ENCODE measurements at places on chromosomes 6 and 20. TPM values are rescaled to one million over a fixed set of nuclear protein-coding genes. Genes with fewer than 3 reads are reported as not detected.

ENPP5 gene
- 2.5 TPM for total RNA-seq

TRERF1 gene
- total RNA-seq, result 4.1 TPM

FERMT1 gene
- total RNA-seq, result 3.3 TPM

DNA sequence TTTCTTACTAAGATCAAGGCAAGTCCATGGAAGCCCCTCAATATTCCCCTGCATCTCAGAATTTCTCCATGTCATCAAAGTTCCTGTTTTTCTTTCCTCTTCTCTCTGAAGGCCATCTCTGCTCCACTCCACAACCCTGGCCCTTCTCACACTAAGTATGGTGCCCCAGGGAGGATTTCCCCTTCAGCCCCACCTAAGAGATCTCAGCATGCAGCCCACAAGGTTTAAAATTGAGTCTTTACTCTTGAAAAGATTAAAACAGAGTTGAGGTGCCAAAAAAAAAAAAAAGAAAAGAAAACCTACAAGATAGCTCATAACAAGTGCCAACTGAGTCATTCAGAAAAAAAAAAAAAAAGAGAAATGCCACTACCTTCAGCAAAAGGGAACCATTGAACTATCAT, 36.5 kb upstream of the TNFAIP3 start:
- H3K27me3 ChIP-seq, result no peaks in the 10 kb centered on the region
- no peak overlapping the region for H3K27ac ChIP-seq
- no peaks in the 10 kb centered on the region for H3K36me3 ChIP-seq
- peaks cover 4% of the 10 kb centered on the region for H3K4me1 ChIP-seq
- DNase-seq, result peak; percentile 58

DNA sequence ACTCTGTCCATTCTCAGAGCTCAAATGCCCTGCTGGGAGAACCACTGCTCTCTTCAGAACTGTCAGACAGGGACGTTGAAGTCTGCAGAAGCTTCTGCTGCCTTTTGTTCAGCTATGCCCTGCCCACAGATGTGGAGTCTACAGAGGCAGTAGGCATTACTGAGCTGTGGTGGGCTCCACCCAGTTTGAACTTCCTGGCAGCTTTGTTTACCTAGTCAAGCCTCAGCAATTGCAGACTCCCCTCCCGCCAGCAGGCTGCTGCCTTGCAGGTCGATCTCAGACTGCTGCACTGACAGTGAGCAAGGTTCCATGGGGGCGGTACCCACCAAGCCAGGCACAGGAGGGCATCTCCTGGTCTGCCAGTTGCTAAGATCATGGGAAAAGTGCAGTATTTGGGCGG, 21.8 kb upstream of the UFL1 start:
- H3K27me3 ChIP-seq, result no peaks in the 10 kb centered on the region
- H3K4me1 ChIP-seq, result no peaks in the 10 kb centered on the region
- H3K36me3 ChIP-seq, result no peaks in the 10 kb centered on the region
- no peak for DNase-seq

DNA sequence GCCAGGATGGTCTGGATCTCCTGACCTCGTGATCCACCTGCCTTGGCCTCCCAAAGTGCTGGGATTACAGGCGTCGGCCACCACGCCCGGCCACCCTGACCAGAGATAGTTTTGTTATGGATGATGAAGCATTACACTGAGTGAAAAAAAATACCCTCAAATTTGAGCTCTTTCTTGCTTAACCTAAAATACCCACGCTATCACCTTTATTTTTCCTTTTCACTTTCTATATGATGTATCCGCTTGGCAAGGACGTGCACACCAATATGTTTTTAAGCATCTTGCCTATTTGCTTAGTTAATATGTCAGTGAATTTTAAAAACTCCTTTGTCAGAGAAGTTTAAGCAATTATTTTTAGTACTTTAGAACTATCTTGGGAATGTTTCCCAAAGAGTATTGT, 150.4 kb downstream of the INSM1 start:
- no peaks in the 10 kb centered on the region for H3K36me3 ChIP-seq
- no peak for DNase-seq
- H3K27me3 ChIP-seq, result no peaks in the 10 kb centered on the region
- H3K4me1 ChIP-seq, result no peaks in the 10 kb centered on the region
- no peak overlapping the region for H3K27ac ChIP-seq

- peaks cover 2% of the 10 kb centered on the region for H3K27me3 ChIP-seq
- no peak overlapping the region for H3K4me3 ChIP-seq
- no peaks in the 10 kb centered on the region for H3K36me3 ChIP-seq
- DNase-seq, result no peak
Observed at GRCh38 chr6:154998855-154999254, 3.7 kb downstream of the TIAM2 start.

- DNase-seq, result no peak
- H3K27me3 ChIP-seq, result no peaks in the 10 kb centered on the region
- H3K27ac ChIP-seq, result no peak overlapping the region
Observed at GRCh38 chr6:150886155-150886554, 20.7 kb downstream of the MTHFD1L start.

GRCh38 chr6:123022975-123023374, 26.9 kb downstream of the CLVS2 start:
- H3K27me3 ChIP-seq, result no peaks in the 10 kb centered on the region
- H3K27ac ChIP-seq, result no peak overlapping the region
- no peaks in the 10 kb centered on the region for H3K36me3 ChIP-seq
- no peak overlapping the region for H3K4me3 ChIP-seq
- no peaks in the 10 kb centered on the region for H3K4me1 ChIP-seq
- DNase-seq, result no peak

- H3K4me3 ChIP-seq, result peak overlapping the region; percentile 29
- no peak overlapping the region for H3K27ac ChIP-seq
- no peak for DNase-seq
- no peaks in the 10 kb centered on the region for H3K4me1 ChIP-seq
Observed at GRCh38 chr6:49978332-49979226, 9.2 kb upstream of the DEFB113 start.

DNA sequence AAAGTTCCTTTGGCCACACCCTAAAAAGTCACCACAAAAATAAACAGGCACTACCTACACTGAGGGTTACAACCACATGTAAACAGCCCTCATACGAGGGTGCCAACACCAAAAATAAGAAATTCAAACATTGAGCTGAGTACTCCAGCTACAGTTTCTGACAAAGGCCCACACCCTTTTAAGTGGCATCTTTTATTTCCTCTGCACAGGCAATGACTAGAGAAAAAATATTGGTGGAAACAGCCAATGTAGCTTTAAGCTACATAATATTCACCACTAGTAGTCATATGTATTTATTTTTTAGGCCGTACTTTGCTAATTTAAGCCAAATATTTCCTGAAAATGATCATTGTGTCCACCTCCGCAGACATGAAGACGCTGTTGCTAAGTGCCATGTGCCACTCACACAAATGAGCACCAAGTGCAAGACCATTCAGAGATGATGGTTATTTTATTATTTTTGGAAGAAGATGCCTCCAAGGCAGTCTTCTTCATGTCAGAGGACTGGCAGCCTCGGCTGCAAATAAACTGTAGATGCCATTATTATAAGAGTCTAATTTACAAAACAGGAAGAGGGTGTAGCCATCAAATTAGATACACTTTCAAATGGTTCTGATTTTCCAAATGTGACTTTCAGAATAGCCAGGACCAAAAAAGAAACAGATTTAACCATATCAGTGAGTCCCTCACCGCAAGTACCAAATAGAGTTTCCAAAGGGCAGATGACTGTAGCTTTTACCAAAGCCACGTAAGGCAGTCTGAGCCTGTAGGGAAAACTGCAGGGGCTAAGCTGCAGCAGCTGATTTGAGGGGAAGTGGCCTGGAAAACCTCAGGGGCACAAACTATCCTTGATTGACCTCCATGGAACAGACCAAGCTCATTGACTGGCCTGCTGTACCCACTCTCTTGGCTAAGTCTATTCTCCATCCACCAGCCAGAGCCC, 13.4 kb downstream of the CYP24A1 start:
- no peaks in the 10 kb centered on the region for H3K4me1 ChIP-seq
- no peak overlapping the region for H3K27ac ChIP-seq
- no peak overlapping the region for H3K4me3 ChIP-seq
- H3K27me3 ChIP-seq, result peaks cover 7% of the 10 kb centered on the region
- no peaks in the 10 kb centered on the region for H3K36me3 ChIP-seq
- no peak for DNase-seq

DNA sequence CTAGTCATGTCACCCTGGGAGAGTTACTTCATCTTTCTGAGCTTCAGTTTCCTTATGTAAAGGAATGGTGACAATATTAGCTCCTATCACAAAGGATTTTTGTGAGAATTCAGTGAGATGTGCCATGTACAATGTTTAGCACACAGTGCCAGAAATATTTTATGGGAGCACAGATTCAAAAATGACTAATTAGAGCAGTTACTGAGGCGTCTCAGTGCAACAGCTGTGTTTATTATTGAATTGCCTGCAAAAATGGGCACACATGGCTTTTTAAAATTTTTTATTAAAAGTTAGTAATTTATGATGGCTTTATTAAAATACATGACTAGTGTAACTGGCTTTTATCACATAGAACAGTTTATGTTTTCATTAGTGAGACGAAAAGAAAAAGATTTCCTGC, 134.3 kb upstream of the AHI1 start:
- H3K27me3 ChIP-seq, result no peaks in the 10 kb centered on the region
- H3K4me1 ChIP-seq, result no peaks in the 10 kb centered on the region
- H3K36me3 ChIP-seq, result no peaks in the 10 kb centered on the region
- H3K4me3 ChIP-seq, result no peak overlapping the region
- H3K27ac ChIP-seq, result no peak overlapping the region
- peak; percentile 9 for DNase-seq

- peaks cover 2% of the 10 kb centered on the region for H3K36me3 ChIP-seq
- H3K27ac ChIP-seq, result peak overlapping the region; percentile 51
- H3K4me3 ChIP-seq, result peak overlapping the region; percentile 80
- no peaks in the 10 kb centered on the region for H3K27me3 ChIP-seq
Observed at GRCh38 chr6:29748391-29749307, 25.4 kb downstream of the HLA-F start.

DNA sequence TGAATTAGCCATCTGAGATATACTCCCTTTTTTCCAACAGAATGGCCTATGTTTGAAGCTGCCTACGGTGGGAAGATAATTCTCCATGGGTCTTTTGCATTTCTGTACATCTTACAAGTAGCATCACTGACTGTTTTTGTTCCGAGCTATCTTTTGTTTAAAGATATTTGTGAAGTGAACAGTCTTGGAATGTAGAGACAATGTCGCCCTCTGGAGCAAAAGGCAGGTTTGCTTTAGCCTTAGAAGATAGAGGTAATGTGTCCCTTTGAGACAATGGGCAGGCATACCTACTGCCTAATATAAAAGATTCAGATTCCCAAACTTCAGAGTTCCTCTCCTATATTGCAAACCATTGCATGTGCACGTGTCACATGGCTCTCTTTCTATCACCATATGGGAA, 347.8 kb upstream of the CNR1 start:
- DNase-seq, result no peak
- no peaks in the 10 kb centered on the region for H3K4me1 ChIP-seq
- no peaks in the 10 kb centered on the region for H3K36me3 ChIP-seq

DNA sequence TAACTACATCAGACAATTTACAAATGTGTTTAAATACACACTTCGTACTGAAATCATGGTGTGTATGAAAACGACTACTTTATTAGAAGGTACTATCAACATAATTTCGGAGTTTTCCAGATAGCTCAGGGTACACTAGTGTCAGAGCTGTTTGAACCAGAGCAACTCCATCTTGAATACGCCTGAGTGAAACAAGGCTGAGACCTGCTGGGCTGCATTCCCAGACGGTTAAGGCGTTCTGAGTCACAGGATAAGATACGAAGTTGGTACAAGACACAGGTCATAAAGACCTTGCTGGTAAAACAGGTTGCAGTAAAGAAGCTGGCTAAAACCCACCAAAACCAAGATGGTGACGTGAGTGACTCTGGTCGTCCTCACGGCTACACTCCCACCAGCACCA, 167.6 kb downstream of the THBS2 start:
- DNase-seq, result peak; percentile 70
- peaks cover 2% of the 10 kb centered on the region for H3K4me1 ChIP-seq
- H3K4me3 ChIP-seq, result no peak overlapping the region
- no peaks in the 10 kb centered on the region for H3K27me3 ChIP-seq
- no peak overlapping the region for H3K27ac ChIP-seq
- H3K36me3 ChIP-seq, result no peaks in the 10 kb centered on the region

- H3K4me1 ChIP-seq, result peaks cover 2% of the 10 kb centered on the region
- no peaks in the 10 kb centered on the region for H3K36me3 ChIP-seq
- no peak overlapping the region for H3K27ac ChIP-seq
- DNase-seq, result no peak
- no peak overlapping the region for H3K4me3 ChIP-seq
Observed at GRCh38 chr20:53678990-53679596, 85.5 kb upstream of the ZNF217 start.

DNA sequence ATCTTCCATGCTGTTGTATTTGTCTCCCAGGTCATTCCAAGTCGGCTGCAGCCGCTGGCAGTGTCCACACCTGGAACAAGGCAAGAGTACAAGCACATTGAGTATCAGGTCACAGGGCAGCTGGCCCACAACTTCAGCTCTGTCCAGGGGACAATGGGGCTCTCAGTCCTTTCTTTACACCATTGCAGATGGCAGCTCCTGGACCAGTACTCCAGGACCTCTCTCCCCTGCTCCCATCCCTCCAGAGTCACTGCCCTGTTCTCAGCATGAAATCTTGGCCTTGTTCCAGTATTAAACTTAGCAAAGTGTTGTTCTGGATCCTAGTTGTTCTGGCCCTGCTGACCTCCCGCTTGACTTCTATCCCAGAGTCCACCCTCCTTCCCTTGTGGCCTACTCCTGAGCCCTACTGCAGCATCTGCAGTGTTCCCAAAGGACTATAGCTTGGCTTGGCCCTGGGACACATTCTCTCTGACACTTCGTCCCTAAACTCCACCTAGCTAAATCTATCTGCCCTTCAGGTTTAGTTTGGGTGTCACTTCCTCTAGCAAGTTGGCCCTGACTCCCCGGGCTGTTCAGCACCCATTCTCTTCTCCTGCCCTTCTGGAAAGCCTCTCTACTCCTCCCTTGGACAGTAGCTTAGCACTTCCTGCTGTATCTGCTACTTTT, 5.8 kb downstream of the TXNDC5 start:
- DNase-seq, result no peak
- H3K36me3 ChIP-seq, result peaks cover 15% of the 10 kb centered on the region
- no peak overlapping the region for H3K4me3 ChIP-seq
- H3K4me1 ChIP-seq, result no peaks in the 10 kb centered on the region

- H3K27me3 ChIP-seq, result no peaks in the 10 kb centered on the region
- peaks cover 4% of the 10 kb centered on the region for H3K4me1 ChIP-seq
- peak; percentile 95 for DNase-seq
- no peaks in the 10 kb centered on the region for H3K36me3 ChIP-seq
Observed at GRCh38 chr6:26199057-26199772, 112.0 kb downstream of the HFE start.

GRCh38 chr20:49349694-49350252, 71.9 kb upstream of the ZNFX1 start:
- H3K36me3 ChIP-seq, result no peaks in the 10 kb centered on the region
- DNase-seq, result no peak
- H3K4me1 ChIP-seq, result peaks cover 2% of the 10 kb centered on the region
- H3K4me3 ChIP-seq, result no peak overlapping the region
- no peak overlapping the region for H3K27ac ChIP-seq
